ENCODE measurements at places on chromosomes 7 and 10.

DNA sequence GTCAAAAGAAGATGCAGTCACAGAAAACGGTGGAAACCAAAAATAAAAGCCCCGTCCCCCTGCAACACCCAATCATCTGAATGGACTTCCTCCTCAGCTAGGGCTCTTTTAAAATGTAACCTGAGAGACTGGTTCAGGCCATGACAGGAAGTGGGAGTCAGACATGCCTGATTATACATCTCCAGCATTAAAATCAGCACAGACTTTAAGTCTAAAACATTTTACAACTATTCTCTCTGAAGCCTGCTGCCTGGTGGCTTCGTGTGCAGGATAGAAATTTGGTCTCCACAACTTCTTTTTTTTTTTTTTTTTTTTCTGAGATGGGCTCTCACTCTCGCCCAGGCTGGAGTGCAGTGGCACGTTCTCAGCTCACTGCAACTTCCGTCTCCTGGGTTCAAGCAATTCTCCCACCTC is 30.3 kb downstream of the HACD1 start:
- DNase-seq, result no peak

GRCh38 chr7:149884016-149884415 is 10.2 kb downstream of the ATP6V0E2 start:
- DNase-seq, result no peak

GRCh38 chr10:74955796-74956195 is 129.4 kb downstream of the KAT6B start:
- DNase-seq, result no peak

GRCh38 chr10:22148961-22149360 is 68.9 kb downstream of the EBLN1 start:
- no peak for DNase-seq

DNA sequence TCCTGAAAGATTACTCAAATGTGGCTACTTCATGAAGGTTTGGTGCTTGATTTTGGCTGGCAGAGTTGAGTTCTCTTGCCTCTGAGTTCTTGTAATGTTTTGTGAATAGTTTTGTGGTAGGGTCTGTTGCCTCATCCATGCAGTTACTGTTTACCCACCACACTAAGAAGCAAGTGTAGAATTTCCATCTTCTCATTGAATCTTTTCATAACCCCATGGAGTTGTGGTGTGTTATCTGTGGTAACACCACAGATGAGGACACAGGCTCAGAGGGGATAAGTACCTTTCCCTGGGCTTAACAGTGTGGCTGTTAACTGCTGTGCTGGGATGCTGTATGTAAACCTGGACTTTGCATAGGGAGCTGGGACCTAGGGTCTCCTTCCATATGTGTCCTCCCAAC is 186.3 kb downstream of the CAMK1D start:
- no peak for DNase-seq
